ENCODE measurements at places on chromosomes 4 and X. TPM values are rescaled to one million over a fixed set of nuclear protein-coding genes. Genes with fewer than 3 reads are reported as not detected.

DNA sequence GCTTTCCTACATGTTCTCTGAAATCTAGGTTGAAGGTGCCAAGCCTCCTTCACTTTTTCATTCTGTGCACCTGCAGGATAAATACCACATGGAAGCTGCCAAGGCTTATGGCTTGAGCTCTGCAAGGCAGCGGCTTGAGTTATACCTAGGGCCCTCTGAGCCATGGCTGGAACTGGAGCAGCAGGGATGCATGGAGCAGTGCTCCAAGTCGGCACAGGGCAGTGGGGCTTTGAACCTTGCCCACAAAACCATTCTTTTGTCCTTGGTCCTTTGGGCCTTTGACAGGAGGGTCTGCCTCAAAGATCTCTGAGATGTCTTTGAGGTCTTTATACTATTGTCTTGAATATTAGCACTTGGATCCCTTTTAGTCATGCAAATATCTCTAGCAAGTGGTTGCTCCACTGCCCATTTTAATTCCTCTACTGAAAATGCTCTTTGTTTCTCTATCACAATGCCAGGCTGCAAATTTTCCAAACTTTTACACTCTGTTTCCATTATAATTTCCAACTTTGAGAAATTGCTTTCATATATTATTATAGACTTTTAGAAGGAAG, 536.2 kb upstream of the KLHL4 start:
- H3K36me3 ChIP-seq: peaks cover 38% of the 10 kb centered on the region
- no peak overlapping the region for H3K27ac ChIP-seq
- peaks cover 54% of the 10 kb centered on the region for H3K4me1 ChIP-seq
- DNase-seq: peak; percentile 12

- H3K4me1 ChIP-seq: no peaks in the 10 kb centered on the region
- H3K36me3 ChIP-seq: no peaks in the 10 kb centered on the region
- no peak for DNase-seq
Observed at GRCh38 chrX:128891554-128891953, 631.7 kb downstream of the SMARCA1 start.

DNA sequence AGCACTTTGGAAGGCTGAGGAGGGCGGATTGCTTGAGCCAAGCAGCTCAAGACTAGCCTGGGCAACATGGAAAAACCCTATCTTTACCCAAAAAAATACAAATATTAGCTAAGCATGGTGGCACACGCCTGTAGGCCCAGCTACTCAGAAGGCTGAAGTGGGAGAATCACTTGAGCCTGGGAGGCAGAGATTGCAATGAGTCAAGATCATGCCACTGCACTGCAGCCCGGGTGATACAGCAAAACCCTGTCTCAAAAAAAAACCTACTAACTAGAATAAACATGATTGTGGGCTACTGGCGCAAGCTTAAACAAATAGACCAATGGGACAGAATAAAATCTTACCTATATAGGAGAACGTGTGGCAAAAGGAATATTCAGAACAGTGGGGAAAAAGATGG, 7.3 kb downstream of the CDKL2 start:
- no peaks in the 10 kb centered on the region for H3K27me3 ChIP-seq
- no peak for DNase-seq
- no peak overlapping the region for H3K4me3 ChIP-seq
- no peaks in the 10 kb centered on the region for H3K36me3 ChIP-seq
- H3K27ac ChIP-seq: no peak overlapping the region

Gene TLR1
- 0.34 TPM for total RNA-seq

DNA sequence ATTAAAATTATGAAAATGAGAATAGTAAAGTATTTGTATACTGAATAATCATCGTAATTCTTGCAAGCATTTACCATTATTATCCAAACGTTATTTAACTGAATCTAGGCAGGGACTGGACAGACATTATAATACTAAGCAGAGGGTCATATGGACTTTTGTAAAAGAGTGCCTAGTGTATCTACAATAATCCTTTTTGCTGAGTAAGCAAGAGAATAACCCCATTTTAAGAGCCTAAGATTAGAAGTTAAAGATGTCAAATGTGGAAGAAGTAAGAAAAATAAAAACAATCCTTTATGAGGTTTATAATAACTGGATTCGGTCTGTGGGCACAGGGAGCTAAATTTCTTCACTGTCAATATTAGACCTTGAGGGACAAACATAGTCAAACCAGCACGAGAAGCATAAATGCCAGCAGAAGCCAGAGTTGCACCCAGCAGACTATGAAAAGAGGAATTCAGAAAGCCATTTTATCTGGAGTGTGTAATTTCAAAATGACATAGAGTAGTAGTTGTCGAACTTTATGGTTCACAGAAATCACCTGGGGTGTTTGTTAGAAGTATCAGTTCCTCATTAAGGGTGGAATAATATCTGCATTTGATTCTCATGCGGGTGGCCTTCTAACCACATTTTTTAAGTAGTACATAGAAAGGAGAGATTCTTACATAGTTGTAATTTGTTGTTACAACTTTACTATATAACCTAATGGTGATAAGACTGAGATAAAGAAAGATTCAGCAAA, 39.7 kb upstream of the DCLK2 start:
- peaks cover 37% of the 10 kb centered on the region for H3K4me1 ChIP-seq
- H3K4me3 ChIP-seq: no peak overlapping the region
- H3K27me3 ChIP-seq: no peaks in the 10 kb centered on the region
- no peak for DNase-seq
- no peaks in the 10 kb centered on the region for H3K36me3 ChIP-seq

DNA sequence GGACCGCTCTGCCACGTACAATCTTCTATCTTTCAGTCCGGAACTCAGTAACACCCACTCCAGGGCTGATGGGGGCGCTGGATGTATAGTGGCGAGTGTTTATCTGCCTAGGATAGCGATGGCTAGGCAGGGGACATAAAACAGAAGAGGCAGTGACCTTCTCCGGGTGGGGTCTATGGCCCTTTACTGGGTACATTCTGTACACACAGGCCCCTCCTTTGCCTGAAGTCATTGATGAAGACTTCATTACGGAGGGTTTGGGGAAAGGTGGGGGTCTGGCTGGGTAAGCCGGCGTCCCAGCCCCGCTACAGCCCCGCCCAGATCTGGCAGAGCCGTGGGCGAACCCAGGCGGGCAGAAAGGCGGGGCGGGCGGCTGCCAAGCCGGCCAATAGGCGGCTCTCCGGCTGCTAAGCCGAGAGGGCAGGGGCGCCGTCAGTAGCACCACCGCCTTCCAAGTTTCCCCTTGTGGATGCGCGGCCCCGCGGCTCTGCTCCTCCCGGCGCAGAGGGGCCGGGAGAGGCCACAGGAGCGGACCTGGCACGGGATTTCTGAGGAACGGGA, at the start of gene CHST7:
TSS of gene CHST7 (plus strand) at position 435 of the 561 bp plus-strand sequence. CDS start 167 bp downstream, outside the sequence.
- H3K4me3 ChIP-seq: peak within 1 kb of the TSS; percentile 70
- DNase-seq: peak; percentile 70
- H3K4me1 ChIP-seq: peaks cover 34% of the 10 kb centered on the region
- 0 out of 2 replicates have a peak, but pooled peaks cover 3% of the 10 kb centered on the region for H3K36me3 ChIP-seq
- no peak within 1 kb of the TSS for H3K27ac ChIP-seq
- peaks cover 3% of the 10 kb centered on the region for H3K27me3 ChIP-seq

DNA sequence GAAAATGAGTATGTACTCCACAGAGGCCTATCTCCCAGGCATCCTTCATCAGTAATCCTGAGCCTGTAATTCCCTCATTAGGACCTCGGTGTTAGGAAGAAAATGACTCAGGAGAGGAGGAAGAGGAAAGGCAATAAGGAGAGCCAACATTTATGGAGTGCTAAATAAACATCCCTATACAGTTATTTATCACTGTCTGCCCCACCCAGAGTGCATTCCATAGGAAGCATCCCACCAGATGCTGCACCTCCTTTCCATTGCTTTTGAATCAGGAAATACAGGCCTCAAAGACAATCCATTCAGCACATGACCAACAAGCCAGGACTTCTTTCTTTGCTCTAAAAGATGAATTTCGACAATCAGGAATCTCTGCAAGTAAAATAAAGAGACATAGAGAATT, 47.6 kb downstream of the USP38 start:
- no peaks in the 10 kb centered on the region for H3K27me3 ChIP-seq
- H3K36me3 ChIP-seq: no peaks in the 10 kb centered on the region
- H3K27ac ChIP-seq: no peak overlapping the region
- no peak for DNase-seq
